Astrocyte (in vitro differentiated cells and primary cell): ENCODE measurements at places on chromosomes 11 and 22. TPM values are rescaled to one million over a fixed set of nuclear protein-coding genes. Genes with fewer than 3 reads are reported as not detected.

DNA sequence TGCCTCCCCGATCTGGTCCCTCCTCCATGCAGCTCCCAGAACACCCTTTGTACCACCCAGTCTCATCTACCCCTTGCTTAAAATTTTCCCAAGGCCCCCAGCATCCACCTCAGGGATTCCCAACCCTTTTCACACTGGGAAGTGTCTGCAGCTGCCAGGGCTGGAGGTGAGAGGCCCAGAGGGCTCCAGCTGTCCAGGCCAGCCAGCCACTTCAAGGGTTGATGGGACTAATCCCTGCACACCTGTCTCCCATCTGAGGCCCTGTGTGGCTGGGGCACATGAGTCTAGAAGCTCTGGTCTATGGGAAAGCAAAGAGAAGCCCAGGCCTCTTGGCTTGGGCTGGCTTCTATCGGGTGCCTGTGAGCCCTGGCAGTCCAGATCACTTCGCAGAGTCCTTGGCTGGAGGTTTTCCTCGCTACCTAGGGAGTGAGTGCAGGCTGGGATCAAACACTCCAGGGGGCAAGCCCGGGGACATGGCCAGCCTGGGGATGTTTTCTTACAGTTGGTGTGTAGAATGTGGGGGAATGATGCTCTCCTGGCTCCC lies 41.1 kb upstream of the TPBGL start:
- H3K27me3 ChIP-seq, result peaks cover 18% of the 10 kb centered on the region
- no peaks in the 10 kb centered on the region for H3K4me1 ChIP-seq
- H3K4me3 ChIP-seq, result no peak overlapping the region
- H3K36me3 ChIP-seq, result no peaks in the 10 kb centered on the region
- no peak for DNase-seq
- no peak overlapping the region for H3K27ac ChIP-seq

ELFN2 gene
- total RNA-seq, result 2.8 and 3.0 TPM in 2 replicates

DNA sequence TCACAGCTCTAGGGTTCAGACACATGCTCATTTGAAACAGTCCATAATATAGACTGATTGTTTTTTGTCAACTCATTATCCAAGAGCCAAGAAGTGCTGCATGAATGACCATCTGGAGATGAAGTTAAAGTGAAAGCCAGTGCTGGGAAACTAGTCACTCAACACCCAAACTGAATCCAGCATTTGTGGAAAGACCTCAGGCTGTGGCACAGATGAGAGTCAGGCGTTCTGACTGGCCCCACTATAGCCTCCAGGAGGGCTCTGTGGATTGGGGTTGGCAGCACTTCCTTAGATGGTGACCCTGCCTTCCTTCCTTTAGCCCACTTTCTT lies 2.1 kb downstream of the FEZ1 start:
- H3K27ac ChIP-seq, result no peak overlapping the region
- peaks cover 12% of the 10 kb centered on the region for H3K4me1 ChIP-seq
- H3K4me3 ChIP-seq, result peak overlapping the region; percentile 71

GRCh38 chr11:96466607-96467006 lies 76.8 kb downstream of the JRKL start:
- no peak for DNase-seq
- H3K27me3 ChIP-seq, result peaks cover 8% of the 10 kb centered on the region
- H3K27ac ChIP-seq, result no peak overlapping the region
- H3K36me3 ChIP-seq, result no peaks in the 10 kb centered on the region
- no peak overlapping the region for H3K4me3 ChIP-seq

MAPK11 gene
- 19.6 and 22.4 TPM in 2 replicates for total RNA-seq

- no peak overlapping the region for H3K4me3 ChIP-seq
- H3K27me3 ChIP-seq, result no peaks in the 10 kb centered on the region
- DNase-seq, result no peak
- H3K27ac ChIP-seq, result no peak overlapping the region
- no peaks in the 10 kb centered on the region for H3K36me3 ChIP-seq
These were observed 499.5 kb upstream of the LUZP2 start for GRCh38 chr11:23997356-23997755.

RANGAP1 gene
- total RNA-seq, result 68.4 and 77.8 TPM in 2 replicates

DNA sequence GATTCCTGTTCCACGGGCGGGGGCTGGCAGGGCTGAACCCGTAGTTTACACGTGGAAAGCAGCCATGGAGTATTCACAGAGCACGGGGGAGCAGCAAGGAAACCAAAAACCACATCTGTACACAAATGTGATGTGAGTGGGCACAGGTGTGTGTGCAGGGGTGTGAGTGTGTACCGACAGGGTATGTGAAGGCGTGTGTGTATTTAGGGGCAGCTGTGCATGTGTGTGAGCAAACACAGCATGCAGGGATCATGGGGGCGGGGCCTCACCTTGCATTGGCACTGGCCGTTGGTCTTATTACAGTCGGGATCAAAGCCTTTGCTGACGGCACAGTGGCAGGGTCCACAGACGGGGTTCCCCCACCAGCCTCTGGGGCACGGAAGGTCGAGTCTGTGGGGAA lies 58.4 kb downstream of the TRMU start:
- no peak overlapping the region for H3K4me3 ChIP-seq
- H3K36me3 ChIP-seq, result no peaks in the 10 kb centered on the region
- no peak overlapping the region for H3K27ac ChIP-seq
- H3K27me3 ChIP-seq, result no peaks in the 10 kb centered on the region
- peaks cover 2% of the 10 kb centered on the region for H3K4me1 ChIP-seq

CARD16 gene
- total RNA-seq, result 1.6 and 2.0 TPM in 2 replicates

DLG2 gene
- total RNA-seq, result 1.8 and 2.8 TPM in 2 replicates

LRRC4C gene
- total RNA-seq, result 9.0 and 15.3 TPM in 2 replicates

DNA sequence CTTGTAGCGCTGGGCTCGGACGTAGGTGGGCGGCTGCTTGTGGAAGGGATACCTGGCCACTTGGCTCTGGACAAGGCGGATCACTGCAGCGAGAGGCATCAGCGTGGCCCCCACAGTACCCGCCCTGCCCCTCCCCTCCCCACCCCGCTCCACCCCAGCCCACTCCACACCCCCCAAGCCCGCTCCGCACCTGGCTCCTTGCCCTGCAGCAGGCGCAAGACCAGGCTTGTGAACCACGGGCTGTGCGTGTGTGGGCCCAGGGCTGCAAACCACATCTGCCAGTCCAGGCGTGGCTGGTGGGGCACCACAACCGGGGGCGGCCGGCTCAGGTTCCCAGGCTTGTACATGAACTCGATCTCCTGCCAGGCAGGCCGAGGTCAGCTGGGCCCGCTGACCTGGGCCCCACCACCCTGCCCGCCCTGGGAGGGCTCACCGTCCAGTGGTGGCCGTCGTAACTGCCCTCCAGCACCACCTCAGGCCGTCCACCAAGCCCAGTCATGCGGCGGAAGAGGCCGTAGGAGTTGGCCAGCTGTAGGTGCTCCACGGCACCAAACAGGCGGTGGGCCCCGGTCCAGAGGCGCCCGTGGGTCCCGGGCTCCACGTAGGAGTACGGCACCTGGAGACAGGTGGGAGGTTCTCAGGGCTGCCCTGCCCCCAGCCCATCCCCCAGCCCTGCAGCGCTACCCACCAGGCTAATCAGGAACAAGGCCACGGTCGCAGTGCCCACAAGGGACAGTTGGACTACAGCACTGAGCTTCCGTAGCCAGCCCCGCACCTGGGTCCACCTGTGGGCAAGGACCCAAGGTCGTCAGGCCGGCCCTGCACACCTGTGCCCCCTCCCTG lies 2.9 kb downstream of the LMF2 start:
- no peak overlapping the region for H3K27ac ChIP-seq
- H3K36me3 ChIP-seq, result peaks cover 4% of the 10 kb centered on the region
- H3K4me1 ChIP-seq, result peaks cover 14% of the 10 kb centered on the region
- no peak for DNase-seq
- no peaks in the 10 kb centered on the region for H3K27me3 ChIP-seq

DNA sequence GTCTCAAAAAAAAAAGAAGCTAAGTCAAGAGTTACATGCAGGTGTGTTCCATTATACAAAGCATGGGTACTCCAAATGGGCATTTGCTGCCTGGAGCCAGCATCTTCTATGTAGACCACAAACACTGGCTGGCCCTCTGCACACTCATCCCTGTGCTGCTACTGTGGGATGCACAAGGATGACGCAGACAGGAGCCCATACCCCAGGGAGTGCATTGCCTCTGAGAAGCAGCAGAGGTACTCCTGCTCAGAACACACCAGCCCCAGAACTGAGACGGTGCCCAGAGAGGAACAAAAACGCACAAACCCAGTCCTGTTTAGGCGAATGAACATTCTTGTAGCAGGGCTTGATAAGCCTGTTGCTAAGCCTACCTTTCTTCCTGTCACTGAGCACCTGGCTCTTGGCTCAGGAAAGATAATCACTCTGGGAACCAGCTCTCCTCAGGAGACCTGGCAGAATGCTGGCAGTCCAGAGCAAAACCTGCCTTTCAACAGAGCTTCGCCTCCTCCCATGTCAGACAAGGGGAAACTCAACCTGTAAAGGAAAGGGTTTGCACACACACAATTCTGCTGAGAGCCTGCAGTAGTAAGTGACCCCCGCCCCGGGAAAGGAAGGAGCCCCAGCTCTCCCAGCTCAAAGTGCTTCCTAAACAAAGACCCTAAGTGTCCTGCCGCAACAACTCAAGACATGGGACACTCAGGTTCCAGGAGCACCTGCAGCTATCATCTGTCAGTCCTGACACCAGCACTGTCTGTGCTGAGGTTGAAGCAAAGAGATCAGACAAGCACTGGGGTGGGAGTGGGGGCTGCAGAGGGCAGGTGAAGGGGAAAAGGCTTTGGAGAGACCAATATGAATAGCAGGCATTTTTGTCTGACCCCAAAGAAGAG lies 145.7 kb downstream of the TENM4 start:
- H3K4me1 ChIP-seq, result no peaks in the 10 kb centered on the region
- H3K36me3 ChIP-seq, result peaks cover 2% of the 10 kb centered on the region
- no peak overlapping the region for H3K4me3 ChIP-seq
- H3K27ac ChIP-seq, result no peak overlapping the region
- no peaks in the 10 kb centered on the region for H3K27me3 ChIP-seq
- DNase-seq, result no peak

- no peaks in the 10 kb centered on the region for H3K27me3 ChIP-seq
- DNase-seq, result no peak
- no peaks in the 10 kb centered on the region for H3K36me3 ChIP-seq
- H3K4me3 ChIP-seq, result no peak overlapping the region
These were observed 131.1 kb downstream of the MPPED1 start for GRCh38 chr22:43542681-43543521.

- H3K4me3 ChIP-seq, result no peak overlapping the region
- H3K27me3 ChIP-seq, result no peaks in the 10 kb centered on the region
- no peak for DNase-seq
- no peaks in the 10 kb centered on the region for H3K36me3 ChIP-seq
- peaks cover 9% of the 10 kb centered on the region for H3K4me1 ChIP-seq
These were observed 2.9 kb downstream of the C11orf87 start for GRCh38 chr11:109424901-109425300.

DNA sequence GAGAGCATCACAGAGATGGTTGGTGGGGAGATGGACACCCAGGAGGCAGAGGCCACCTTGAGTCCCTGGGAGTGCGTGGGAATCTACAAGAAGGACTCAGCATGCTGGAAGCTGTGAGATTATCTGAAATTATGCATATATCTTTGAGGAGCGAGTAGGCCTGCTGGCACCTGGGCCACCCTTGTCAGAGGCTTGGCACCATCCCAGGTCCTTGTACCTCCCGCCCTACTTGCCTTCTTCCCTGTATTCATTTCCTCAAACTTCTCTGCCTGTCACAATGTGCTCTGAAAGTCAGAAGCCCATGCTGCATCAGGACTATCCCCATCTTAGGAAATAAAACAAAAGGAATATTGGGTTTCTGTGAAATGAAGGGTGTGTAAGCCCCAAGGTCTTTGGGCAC lies 133.0 kb upstream of the CSNK2A3 start:
- H3K27ac ChIP-seq, result no peak overlapping the region
- H3K27me3 ChIP-seq, result peaks cover 2% of the 10 kb centered on the region
- peaks cover 3% of the 10 kb centered on the region for H3K4me1 ChIP-seq
- DNase-seq, result no peak
- no peaks in the 10 kb centered on the region for H3K36me3 ChIP-seq

DNA sequence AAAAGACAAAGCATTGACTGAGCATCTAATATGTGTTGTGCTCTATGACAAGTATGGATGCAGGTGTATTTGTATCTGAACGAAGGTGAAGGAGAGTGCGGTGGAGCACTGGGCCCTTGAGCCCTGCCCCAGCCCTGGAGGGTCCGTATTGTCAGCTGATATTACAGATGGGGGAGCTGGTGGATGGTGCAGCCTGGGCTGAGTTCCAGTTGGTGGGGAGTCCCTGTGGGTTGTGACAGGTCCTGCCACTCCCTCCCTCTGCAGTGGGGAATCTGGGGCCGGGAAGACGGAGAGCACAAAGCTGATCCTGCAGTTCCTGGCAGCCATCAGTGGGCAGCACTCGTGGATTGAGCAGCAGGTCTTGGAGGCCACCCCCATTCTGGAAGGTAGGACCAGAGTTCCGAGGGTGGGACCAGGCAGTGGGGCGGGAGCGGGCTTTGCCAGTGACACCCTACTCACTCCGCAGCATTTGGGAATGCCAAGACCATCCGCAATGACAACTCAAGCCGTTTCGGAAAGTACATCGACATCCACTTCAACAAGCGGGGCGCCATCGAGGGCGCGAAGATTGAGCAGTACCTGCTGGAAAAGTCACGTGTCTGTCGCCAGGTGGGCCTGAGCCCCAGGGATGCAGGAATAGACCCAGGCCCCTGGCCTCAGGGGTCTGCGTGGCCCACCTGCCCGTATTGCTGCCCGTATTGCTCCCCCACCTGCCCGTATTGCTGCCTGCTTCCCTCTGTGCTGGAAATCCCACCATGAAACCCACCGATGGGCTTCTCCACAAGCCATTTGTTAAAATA lies 28.6 kb downstream of the MYO7A start:
- peaks cover 10% of the 10 kb centered on the region for H3K27me3 ChIP-seq
- H3K4me1 ChIP-seq, result no peaks in the 10 kb centered on the region
- no peak overlapping the region for H3K4me3 ChIP-seq
- no peaks in the 10 kb centered on the region for H3K36me3 ChIP-seq
- no peak overlapping the region for H3K27ac ChIP-seq

DNA sequence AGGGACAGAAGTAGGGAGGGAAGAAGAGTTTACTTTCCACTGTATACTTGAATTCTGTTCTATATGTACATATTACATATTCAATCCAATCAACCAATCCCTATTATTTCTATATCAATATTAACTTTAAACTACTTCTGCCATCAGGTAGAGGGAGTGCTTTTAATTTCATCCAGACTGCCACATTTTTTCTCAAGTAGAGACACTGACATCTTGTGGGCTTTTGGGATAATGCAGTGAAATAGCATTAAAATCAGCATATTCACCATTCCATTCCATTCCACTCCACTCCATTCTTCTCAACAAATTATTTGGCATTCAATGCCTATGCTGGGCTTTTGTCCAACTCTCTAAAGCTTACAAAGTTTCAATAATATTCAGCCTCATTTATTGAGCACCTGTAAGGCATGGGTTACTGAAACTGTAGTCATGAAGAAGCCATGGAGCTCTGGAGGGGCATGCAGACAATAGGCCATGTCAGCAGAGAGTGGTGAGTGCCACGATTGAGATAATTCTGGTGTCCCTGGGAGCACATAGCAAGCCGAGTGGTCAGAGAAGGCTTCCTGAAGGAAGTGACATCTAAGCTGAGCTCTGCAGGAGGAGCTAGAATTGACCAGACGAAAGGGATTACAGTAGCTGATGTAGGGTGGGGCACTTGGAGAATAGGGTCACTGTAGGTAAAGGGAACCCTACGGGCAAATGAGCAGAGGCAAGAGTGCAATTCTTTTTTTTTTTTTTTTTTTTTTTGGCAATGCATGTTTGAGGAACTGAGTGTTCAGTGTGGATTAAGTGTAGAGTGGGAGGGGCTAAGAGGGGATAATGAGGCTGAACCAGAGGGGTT lies 12.8 kb upstream of the CLPB start:
- H3K4me1 ChIP-seq, result no peaks in the 10 kb centered on the region
- peak; percentile 59 for DNase-seq
- no peak overlapping the region for H3K4me3 ChIP-seq
- no peak overlapping the region for H3K27ac ChIP-seq
- H3K27me3 ChIP-seq, result peaks cover 6% of the 10 kb centered on the region
- no peaks in the 10 kb centered on the region for H3K36me3 ChIP-seq

DUSP8 gene
- total RNA-seq, result 13.8 and 14.8 TPM in 2 replicates
